ENCODE measurements at places on chromosomes 1 and 21. TPM values are rescaled to one million over a fixed set of nuclear protein-coding genes. Genes with fewer than 3 reads are reported as not detected.

DNA sequence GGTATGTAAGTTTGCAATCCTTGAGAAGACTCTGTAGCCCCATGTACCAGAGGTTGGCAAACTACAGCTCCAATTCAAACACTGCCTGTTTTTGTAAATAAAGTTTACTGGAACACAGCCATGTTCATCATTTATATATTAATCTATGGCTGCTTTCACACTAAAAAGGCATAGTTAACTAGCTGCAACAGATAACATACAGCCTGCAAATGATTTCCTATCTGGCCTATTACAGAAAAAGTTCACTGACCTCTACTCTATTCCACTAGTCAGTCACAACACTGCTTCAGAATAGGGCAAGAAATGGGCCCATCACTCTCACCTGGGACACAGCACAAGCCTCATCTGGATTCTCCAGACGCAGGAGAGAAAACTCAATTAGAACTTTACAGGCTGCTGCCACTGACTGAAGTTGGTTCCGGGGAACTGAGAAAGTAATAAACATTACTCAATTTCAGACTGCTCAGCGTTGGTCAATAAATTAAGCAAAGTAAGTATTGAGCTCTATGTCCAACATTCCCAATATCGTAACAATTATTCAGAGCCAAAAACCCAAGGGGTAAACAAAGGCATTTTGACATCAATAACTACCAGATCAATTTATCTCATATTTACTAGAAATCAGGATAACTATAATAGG, 10.6 kb downstream of the UBR4 start:
- H3K27ac ChIP-seq: no peak overlapping the region
- H3K4me1 ChIP-seq: peaks cover 24% of the 10 kb centered on the region
- no peak overlapping the region for H3K4me3 ChIP-seq
- no peak for DNase-seq
- H3K27me3 ChIP-seq: no peaks in the 10 kb centered on the region

- DNase-seq: peak; percentile 82
- peak overlapping the region; percentile 97 for H3K27ac ChIP-seq
- peak overlapping the region; percentile 31 for H3K4me3 ChIP-seq
- H3K4me1 ChIP-seq: peaks cover 50% of the 10 kb centered on the region
- H3K27me3 ChIP-seq: peaks cover 4% of the 10 kb centered on the region
Observed at GRCh38 chr1:172699111-172699510, 40.2 kb downstream of the FASLG start.

DNA sequence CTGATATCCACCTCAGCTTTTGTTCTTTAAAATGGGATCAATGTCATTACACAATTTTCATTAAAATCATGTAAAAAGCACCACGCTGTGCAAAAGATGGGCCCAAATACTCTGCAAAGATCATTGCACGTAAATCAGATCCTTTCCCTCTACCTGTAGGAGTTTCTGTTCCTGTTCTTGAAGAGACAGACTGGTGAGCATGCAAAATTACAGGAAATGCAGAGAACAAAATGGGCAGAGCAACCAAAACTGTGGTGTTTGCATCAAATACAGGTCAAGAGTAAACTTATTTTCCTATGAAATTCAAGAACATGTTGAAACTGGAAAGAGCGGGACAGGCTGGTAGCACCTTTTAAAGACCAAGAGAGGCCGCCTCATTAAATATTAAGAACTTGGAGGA, 294.9 kb upstream of the ADGRL2 start:
- no peak overlapping the region for H3K4me3 ChIP-seq
- H3K4me1 ChIP-seq: no peaks in the 10 kb centered on the region
- DNase-seq: no peak
- H3K27ac ChIP-seq: no peak overlapping the region
- no peaks in the 10 kb centered on the region for H3K27me3 ChIP-seq

- peak; percentile 4 for DNase-seq
- H3K36me3 ChIP-seq: no peaks in the 10 kb centered on the region
- H3K27me3 ChIP-seq: no peaks in the 10 kb centered on the region
- H3K4me3 ChIP-seq: no peak overlapping the region
- no peak overlapping the region for H3K27ac ChIP-seq
Observed at GRCh38 chr1:227896710-227897655, 50.7 kb downstream of the WNT9A start.

- peaks cover 62% of the 10 kb centered on the region for H3K36me3 ChIP-seq
- H3K27ac ChIP-seq: peak overlapping the region; percentile 74
- DNase-seq: no peak
- peaks cover 39% of the 10 kb centered on the region for H3K4me1 ChIP-seq
- H3K27me3 ChIP-seq: no peaks in the 10 kb centered on the region
Observed at GRCh38 chr21:34846601-34847112, 177.9 kb downstream of the CLIC6 start.

DNA sequence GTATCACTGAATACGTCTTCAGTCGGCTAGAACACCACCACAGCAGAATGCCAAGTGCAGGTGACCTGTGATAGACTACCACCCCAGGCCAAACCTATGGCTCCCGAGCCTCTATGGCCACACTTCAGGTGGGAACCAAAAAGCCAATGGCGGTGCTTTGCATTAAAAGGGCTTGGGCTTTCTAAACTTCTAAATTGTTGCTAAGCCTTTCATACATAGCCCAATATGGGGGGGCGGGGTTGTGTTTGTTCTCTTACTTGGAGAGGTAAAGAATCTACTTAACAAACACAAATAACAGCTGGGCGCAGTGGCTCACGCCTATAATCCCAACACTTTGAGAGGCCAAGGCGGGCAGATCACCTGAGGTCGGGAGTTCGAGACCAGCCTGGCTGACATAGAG, 19.7 kb downstream of the USP48 start:
- DNase-seq: no peak
- H3K27ac ChIP-seq: no peak overlapping the region
- H3K36me3 ChIP-seq: no peaks in the 10 kb centered on the region
- no peak overlapping the region for H3K4me3 ChIP-seq
- H3K27me3 ChIP-seq: no peaks in the 10 kb centered on the region
- H3K4me1 ChIP-seq: peaks cover 69% of the 10 kb centered on the region

DNA sequence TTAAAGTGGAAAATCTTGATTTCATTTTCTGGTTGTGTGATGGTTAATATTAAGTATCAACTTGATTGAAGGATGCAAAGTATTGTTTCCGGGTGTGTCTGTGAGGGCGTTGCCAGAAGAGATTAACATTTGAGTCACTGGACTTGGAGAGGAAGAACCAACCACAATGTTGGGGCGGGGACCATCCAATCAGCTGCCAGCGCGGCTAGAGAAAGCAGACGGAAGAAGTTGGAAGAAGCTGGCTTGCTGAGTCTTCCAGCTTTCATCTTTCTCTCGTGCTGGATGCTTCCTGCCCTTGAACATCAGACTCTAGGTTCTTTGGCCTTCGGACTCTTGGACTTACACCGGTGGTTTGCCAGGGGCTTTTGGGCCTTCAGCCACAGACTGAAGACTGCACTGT, 832.6 kb upstream of the TMPRSS15 start:
- no peaks in the 10 kb centered on the region for H3K4me1 ChIP-seq
- no peaks in the 10 kb centered on the region for H3K27me3 ChIP-seq
- H3K36me3 ChIP-seq: no peaks in the 10 kb centered on the region
- no peak overlapping the region for H3K27ac ChIP-seq
- H3K4me3 ChIP-seq: no peak overlapping the region

DNA sequence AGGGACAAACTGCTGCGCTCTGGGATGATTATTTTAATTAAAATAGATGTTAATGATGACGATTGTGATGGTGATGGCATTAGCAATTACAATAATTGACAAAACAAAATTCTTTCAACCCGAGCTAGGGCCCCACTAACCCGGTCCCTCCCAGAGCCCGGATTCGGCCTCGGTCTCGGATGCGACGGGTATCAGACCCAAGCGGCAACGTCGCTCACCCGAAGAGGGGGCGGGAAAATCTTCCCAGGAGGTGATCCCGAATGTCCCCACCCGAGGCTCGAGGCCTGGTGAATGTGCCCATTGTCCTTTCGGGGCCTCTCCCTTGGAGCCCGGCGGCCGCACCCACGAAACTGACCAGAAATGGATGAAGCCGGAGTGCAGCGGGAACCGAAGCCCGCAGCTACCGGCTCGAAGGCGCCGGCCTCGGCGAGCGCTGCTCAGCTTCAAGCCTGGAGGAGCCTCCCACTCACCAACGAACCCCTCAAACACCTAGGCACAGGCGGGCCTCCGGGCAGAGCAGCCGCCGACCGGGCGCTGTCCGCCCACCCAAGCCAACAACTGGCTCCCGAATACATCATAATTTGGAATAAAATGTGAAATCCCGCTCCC, 1.2 kb downstream of the TAL1 start:
- H3K4me3 ChIP-seq: peak overlapping the region; percentile 29
- DNase-seq: peak; percentile 43
- H3K4me1 ChIP-seq: peaks cover 26% of the 10 kb centered on the region
- H3K36me3 ChIP-seq: no peaks in the 10 kb centered on the region

GRCh38 chr1:33660244-33660643, 187.8 kb downstream of the ZSCAN20 start:
- no peaks in the 10 kb centered on the region for H3K36me3 ChIP-seq
- no peak overlapping the region for H3K27ac ChIP-seq
- H3K4me1 ChIP-seq: no peaks in the 10 kb centered on the region
- DNase-seq: no peak

- H3K36me3 ChIP-seq: no peaks in the 10 kb centered on the region
- peaks cover 3% of the 10 kb centered on the region for H3K27me3 ChIP-seq
- H3K4me3 ChIP-seq: no peak overlapping the region
- no peak overlapping the region for H3K27ac ChIP-seq
- H3K4me1 ChIP-seq: no peaks in the 10 kb centered on the region
Observed at GRCh38 chr1:175802407-175803123, 59.2 kb upstream of the TNR start.

DNA sequence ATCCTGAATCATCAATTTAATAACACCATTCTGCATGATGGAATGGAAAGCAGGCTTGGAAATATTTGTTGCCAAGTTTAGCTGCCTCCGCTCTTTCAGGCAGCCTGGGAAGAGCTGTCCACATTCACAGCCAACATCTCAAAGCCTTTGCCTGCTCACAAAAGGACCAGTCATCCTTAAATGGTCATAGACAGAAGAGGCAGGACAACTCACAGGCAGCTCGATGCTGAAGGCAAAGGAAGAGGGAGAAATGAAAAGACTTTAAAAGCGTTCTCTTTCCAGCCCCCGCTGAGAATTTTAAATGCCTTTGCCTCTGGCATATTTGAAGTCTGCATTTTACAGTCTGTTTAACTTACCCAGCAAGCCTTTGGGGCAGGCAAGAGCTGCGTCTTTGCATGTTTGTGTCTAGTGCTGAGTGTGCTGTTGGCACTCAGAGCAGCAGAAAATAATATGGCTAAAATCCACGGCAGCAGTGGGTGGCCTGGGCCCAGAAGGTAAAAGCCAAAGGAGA, 68.9 kb downstream of the NMNAT2 start:
- H3K36me3 ChIP-seq: no peaks in the 10 kb centered on the region
- H3K27ac ChIP-seq: no peak overlapping the region
- no peaks in the 10 kb centered on the region for H3K4me1 ChIP-seq
- no peak for DNase-seq

DNA sequence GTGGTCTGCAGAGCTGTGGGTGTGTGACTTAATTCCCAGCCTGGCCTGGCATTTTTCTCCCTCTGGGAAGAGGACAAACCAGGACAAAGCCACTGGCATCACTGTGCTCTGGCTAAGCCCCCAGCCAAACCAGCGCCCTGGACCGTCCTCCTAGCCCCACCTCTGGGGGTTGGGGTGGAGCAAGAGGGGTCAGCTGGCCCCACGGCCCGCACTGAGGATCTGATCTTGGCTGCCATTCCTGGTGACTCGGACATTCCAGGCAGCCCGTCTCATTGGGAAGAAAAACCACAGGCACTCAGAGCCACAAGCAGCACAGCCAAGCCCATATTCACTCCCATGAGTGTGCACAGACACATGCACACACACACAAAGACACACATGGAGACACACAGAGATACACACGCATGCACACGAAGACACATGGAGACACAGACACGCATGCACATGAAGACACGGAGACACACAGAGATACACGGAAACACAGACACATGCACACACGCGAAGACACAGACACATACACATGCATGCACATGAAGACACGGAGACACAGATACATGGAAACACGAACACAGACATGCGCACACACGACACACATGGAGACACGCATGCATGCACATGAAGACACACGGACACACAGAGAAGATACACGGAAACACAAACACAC, 2.3 kb upstream of the MXRA8 start:
- H3K36me3 ChIP-seq: no peaks in the 10 kb centered on the region
- H3K4me1 ChIP-seq: peaks cover 10% of the 10 kb centered on the region
- no peak for DNase-seq
- no peak overlapping the region for H3K27ac ChIP-seq
- H3K27me3 ChIP-seq: peaks cover 7% of the 10 kb centered on the region
- H3K4me3 ChIP-seq: no peak overlapping the region

DNA sequence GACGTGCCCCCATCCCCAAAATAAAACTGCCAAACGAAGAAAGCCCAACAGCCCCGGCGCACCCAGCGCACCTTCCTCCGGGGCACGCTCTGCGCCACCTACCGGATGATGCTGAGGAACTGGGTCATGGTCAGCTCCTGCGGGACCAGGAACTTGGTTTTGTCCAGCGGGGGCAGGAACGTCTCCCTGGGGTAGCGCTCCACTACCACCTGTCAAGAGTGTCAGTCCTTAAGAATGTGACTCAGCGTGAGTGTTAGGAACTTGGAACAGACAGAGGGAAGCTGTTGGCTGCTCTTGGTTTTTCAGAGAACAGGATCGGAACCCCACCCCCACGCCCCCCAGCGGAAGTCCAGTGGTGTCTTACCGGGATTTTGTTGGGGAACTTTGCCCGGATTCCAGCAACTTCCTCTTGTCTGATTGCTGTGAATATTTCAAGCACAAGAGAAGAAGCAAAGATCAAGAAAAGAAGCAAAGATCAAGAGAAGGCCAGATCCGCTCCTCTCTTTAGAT, 431 bp downstream of the MAP1LC3C start:
- H3K27ac ChIP-seq: no peak overlapping the region
- peak; percentile 74 for DNase-seq
- H3K36me3 ChIP-seq: no peaks in the 10 kb centered on the region

DNA sequence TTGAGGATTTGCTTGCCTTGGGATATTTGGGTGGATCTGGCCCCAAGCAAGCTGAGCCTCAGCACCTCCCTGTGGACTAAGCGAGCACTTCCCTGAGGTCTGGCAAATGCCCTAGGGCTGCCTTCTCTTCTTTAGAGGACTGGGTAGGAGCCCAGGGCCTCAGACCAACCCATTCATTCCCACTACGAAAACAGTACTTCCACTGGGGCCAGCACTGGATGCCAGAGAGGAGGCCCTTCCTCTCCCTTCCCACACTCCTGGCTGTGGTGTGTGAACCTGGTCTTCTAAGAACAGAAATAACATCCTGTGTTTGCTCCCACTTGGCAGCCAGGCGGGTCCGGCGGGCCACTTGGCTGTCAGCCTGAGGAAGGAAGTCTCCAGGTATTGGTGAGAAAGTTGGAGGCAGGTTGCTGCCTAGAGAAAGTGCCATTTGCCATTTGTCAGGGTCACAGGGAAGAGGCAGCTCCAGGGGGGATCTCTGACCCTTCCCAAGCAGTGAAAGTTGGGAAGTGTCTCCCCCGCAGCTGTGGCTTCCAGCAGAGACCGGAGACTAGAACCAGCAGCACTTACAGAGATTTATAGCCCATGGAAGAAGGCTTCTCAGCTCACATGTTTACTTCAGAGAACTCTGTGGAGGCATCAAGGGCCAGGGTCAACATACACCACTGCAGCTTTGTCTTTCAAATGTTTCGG, 323.5 kb downstream of the SIPA1L2 start:
- no peak overlapping the region for H3K4me3 ChIP-seq
- no peaks in the 10 kb centered on the region for H3K36me3 ChIP-seq
- H3K27me3 ChIP-seq: peaks cover 4% of the 10 kb centered on the region
- DNase-seq: no peak
- H3K27ac ChIP-seq: no peak overlapping the region

NADK gene
- total RNA-seq: 56.2 TPM

ROR1 gene
- 0.21 TPM for total RNA-seq

KANK4 gene
- total RNA-seq: not detected

EPHX1 gene
- 2.6 TPM for total RNA-seq

MAP3K21 gene
- 3.1 TPM for total RNA-seq

KIF1B gene
- total RNA-seq: 12.3 TPM

DENND2C gene
- total RNA-seq: 0.73 TPM

TRIM45 gene
- 0.37 TPM for total RNA-seq

FCRL1 gene
- total RNA-seq: not detected

PLA2G2D gene
- total RNA-seq: not detected

Measured in activated CD4-positive, alpha-beta T cell treated with anti-CD3 and anti-CD28 coated beads for 36 hours (primary cell).